Psoas muscle (tissue), 8 donors: ENCODE measurements at places on chromosomes 7 and 10. TPM values are rescaled to one million over a fixed set of nuclear protein-coding genes. Genes with fewer than 3 reads are reported as not detected.
A peak's percentile ranks its signal among the peaks of the same experiment; 100 is the strongest.

- DNase-seq, result no peak
These were observed 112.4 kb upstream of the YAE1 start for GRCh38 chr7:39453743-39454355.

GRCh38 chr7:36670585-36671431, 53.5 kb downstream of the AOAH start:
- no peak for DNase-seq

DNA sequence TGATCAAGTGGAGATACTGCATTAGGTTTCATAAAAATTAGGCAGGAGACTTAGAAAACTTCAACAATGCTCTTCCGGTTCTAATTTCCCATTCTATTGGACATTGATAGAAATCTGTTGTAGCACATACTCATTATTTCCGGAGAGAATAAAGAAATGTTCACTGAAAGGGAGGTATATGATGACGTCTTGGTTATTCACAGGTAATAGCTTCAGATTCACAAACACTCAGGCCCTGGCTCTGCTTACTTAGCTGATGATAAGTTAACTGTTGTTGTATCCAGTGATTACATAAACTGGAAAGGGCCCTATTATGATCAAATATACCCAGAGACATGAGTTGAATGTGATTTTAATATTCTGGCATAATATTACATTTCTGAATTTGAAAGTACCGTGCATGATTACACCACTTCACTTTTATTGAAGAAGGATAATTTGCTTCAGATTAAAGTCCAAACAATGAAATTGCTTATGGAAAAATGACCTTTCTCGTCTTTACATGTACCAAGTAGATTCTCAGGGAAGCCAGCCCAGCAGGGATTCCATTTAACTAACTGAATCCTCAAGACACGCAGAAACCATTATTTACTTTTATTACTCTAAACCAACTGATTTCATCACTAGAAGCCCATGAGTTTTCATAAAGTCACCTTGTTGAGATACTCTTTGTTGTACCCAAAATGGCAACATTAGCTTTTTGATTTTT, 288.0 kb upstream of the PITRM1 start:
- no peak for DNase-seq

Gene NRG3
- not detected for total RNA-seq

GRCh38 chr7:42046483-42046882, 190.5 kb downstream of the GLI3 start:
- no peak for DNase-seq

Gene FGL2
- total RNA-seq, result 8.8 TPM

- peak; percentile 84 for DNase-seq
These were observed 30.7 kb upstream of the TRIL start for GRCh38 chr7:28988810-28989209.

- DNase-seq, result no peak
These were observed 28.8 kb upstream of the SNX13 start for GRCh38 chr7:17968791-17969715.

DNA sequence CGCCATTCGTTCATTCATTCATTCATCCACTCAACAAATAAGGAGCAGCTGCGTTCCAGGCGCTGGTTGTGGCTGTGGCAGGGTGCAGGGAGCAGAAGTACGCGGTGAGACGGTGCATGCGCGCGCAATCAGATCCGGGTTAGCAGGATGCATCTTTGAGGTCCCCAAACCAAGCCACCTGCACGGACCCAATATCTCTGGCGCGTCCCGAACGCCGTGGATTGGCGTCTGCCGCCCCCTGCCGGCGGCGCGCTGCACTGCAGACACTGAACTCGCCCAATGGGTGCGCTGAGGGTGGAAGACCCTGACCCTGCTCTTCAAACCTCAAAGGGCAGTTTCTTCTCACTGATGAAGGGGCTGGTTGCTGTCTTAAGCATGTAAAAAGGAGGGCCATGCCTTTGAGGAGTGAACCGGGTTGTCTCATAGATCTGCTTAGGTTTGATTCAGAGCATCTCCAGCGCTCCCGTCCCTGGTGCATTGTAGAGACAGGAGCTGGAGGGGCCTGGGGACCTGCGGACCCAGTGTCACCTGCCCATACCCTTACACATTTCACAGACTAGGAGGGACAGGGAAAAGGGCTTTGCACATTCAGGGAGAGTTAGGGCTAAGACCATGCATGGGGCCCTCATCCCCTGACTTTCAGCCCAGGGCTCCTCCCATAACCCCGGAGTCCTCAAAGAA, 102.5 kb downstream of the RAMP3 start:
- DNase-seq, result peak; percentile 55

GRCh38 chr10:24661376-24661775, 62.3 kb downstream of the ARHGAP21 start:
- DNase-seq, result no peak

DNA sequence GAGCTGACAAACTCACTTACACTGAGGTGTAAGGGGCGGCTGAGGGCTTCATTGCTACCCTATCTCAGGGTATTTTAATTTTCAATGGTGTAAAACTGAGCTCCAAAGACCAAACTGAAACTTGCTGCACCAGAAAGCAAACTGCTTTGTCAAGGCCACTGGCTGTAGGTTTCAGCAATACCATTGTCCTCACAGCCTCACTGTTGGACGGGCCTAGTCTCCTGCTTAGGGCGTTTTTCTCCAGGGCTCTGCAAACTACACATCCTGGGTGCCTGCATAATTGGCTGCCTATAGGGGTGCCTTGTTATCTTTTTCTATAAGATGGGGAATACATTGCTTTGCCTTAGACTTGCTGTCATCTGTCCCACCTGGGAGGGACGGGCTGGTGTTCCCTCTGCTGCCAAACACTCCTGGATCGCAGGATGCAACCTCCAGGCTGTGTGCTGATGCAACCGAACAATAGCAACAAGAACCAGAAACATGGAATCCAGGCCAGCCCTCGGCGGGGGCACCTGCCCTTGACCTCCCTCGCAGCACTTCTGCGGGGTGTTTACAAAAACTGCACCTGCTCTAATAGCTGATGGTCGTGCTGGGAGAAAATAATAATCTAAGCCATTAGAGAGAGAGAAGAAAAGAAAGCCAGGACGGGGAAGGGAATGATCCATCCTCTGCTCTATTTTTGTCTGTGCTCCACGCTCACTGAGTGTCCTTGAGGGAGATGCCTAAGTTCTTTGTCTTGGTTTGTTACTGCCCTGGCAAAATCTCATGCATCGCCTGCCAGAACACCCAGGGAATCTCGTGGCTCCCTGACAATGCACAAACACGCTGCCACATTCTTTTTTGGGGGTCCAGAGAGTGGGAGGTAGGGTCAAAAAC, 104.5 kb downstream of the GALNT17 start:
- no peak for DNase-seq

Gene MRM2
- 15.9 TPM for total RNA-seq

DNA sequence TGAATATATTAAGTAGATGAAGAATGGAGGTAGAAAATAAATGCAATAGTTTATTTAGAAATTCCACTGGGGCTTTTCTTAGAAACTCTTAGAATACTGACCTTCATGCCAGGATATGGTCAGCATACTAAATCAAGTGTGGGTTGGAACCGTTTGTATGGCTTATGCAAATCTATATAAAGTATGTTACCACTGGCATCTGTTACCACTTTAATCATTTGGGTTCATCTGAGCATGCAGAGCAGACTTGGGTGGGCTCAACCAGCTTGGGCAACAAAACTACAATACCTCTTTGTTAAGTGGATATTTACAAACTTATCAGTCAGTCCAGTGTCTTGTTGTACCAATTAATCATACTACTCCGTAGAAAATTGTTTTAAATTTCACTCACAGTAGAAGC, 125.8 kb downstream of the CRPPA start:
- no peak for DNase-seq

- DNase-seq, result no peak
These were observed 32.0 kb upstream of the CFAP46 start for GRCh38 chr10:132974249-132974796.

Gene PNLIPRP1
- 1.6 TPM for total RNA-seq

DNA sequence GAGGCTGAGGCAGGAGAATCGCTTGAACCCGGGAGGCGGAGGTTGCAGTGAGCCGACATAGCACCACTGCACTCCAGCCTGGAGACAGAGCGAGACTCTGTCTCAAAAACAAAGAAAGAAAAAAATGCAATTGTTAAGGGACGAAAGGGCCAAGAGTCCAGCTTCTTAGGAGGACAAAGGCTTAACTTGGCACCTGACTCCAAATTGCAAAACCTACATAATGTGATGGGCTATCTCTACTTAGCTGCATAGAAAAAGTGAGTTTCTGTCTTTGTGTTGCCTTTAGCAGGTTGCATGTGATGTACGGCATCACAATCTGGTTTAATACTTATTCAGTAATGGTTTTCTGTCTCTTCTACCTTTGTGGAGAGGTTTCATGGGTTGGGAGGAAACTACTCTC, 8.6 kb upstream of the MYO1G start:
- DNase-seq, result no peak

GRCh38 chr10:77505431-77506334, 131.9 kb downstream of the KCNMA1 start:
- no peak for DNase-seq

Gene AGR3
- not detected for total RNA-seq

GRCh38 chr10:14123139-14123538, 207.6 kb downstream of the FRMD4A start:
- no peak for DNase-seq

Gene LIPF
- not detected for total RNA-seq

GRCh38 chr10:74912182-74912581, 85.8 kb downstream of the KAT6B start:
- DNase-seq, result no peak

- DNase-seq, result no peak
These were observed 2.0 kb upstream of the PCOLCE start for GRCh38 chr7:100599911-100600729.

Gene HSPA12A
- total RNA-seq, result 9.4 TPM

GRCh38 chr10:108901781-108902618, 1021.3 kb downstream of the XPNPEP1 start:
- no peak for DNase-seq

Gene PRSS2
- total RNA-seq, result 1.7 TPM

DNA sequence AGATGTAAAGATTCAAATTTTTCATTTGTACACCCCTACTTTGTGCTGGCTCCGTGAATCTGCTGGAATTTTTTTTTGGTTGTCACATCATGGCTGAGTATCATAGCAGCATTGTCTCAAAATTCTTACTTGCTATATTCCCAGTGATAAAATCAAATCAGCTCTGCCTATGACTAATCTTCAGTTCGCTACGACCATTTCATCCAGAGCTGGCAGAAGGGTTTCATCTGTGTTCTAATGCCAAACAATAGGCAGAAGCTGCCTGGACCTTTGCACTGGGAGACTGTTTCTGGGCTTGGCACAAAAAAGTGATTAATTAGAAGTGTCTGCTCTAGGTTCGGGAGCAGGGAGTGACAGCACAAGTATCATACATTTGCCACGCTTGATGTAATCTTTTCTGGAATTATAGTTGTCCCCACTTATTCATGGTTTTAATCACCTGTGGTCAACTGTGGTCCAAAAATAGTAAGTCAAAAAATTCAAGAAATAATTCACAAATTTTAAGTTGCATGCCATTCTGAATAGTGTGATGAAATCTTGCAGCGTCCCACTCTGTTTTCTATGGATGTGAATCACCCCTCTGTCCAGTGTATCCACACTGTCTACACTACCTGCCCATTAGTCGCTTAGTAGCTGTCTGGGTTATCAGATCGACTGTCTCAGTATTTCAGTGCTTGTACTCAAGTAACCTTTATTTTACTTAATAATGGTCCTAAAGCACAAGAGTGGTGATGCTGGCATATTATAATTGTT, 120.5 kb upstream of the IMMP2L start:
- DNase-seq, result no peak

DNA sequence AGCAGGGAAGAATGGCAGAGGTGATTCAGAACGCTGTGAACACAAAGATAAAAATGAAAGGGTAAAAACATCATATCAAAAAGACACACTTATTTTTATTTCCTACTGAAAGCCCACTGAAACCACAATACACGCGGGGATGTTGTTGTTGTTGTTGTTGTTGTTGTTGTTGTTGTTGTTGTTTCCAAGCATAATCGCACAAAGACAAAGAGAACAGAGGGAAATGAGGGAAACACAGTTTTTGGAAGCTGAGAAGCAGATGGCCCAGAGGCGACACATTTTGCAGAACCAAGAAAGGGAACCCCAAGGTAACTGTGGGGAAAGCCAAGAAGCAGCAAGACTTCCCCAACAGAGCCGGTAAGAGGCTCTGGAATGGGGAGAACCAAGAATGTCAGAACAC, 113.9 kb downstream of the PARD3 start:
- no peak for DNase-seq

GRCh38 chr10:132867801-132868644, 74.3 kb downstream of the CFAP46 start:
- DNase-seq, result peak; percentile 42

GRCh38 chr7:696812-697551, 29.5 kb upstream of the DNAAF5 start:
- DNase-seq, result no peak

GRCh38 chr7:92639213-92639896, 49.2 kb upstream of the FAM133B start:
- DNase-seq, result no peak

Gene PWWP2B
- 14.5 TPM for total RNA-seq

Gene RARRES2
- total RNA-seq, result 12.2 TPM

- no peak for DNase-seq
These were observed 981.5 kb downstream of the SORCS1 start for GRCh38 chr10:106183041-106183440.

GRCh38 chr7:25031432-25031831, 51.5 kb upstream of the OSBPL3 start:
- no peak for DNase-seq

DNA sequence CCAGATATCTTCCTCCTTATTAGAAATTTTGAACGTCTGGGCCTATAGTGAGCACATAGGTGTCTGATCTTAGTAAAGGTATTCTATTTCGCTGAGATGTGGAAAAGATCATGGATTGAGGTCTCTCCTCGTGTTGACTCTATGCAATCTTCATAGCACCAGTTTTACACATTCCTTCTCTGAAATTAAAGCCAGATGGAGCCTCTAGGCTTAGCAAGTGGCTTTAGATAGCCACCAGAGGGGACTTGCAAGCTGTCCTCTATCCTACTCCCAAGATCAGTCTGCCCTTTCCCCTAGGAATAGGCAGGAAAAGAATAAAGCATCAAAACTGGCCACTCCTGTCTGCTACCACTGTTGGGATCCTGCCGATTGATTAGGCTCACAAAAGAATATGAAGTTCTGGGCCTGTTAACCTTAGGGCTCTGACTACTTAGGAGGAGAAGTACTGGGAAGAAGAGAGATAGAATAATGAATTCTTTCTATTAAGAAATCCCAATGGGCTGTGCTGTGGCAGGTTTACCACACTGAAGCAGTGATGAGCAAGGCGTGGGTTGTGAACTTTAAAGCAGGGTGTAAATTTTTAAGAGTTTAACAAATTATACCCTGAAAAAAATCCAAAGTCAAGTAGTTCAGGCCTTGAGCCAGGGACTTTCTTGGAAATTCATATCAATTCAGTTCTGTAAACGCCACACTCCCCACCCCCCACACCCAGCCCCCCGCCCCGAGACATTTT, 2.2 kb upstream of the STRIP2 start:
- no peak for DNase-seq

Gene TUBB8
- total RNA-seq, result not detected

DNA sequence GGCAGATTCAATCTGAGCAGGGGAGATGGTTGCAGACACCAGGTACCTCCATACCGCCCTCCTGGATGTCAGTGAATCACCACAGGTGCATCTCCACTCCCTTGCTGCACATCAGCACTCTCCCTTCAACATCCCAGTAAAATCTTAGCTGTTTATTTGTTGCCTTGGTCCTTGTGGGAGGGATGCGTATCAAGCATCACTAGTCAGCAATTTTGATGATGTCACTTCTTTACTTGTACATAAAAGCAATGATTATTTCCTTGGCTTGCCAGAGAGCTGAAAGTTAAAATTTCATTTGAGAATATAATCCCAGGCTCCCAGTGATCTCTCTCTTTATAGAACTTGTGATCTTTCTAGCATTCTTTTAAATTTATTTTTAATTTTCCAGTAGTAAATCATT, 49.5 kb downstream of the TMEM168 start:
- no peak for DNase-seq

Gene TYSND1
- 4.1 TPM for total RNA-seq
